ENCODE measurements at places on chromosomes 3 and 15. TPM values are rescaled to one million over a fixed set of nuclear protein-coding genes. Genes with fewer than 3 reads are reported as not detected.
A peak's percentile ranks its signal among the peaks of the same experiment; 100 is the strongest.

- no peaks in the 10 kb centered on the region for H3K4me1 ChIP-seq
- no peak overlapping the region for H3K4me3 ChIP-seq
- no peak overlapping the region for H3K27ac ChIP-seq
Observed at GRCh38 chr3:124227150-124227630, 235.3 kb upstream of the ROPN1 start.

The HTR3E gene
- not detected for total RNA-seq

- H3K4me3 ChIP-seq = no peak overlapping the region
- no peak for DNase-seq
- H3K36me3 ChIP-seq = no peaks in the 10 kb centered on the region
- H3K4me1 ChIP-seq = no peaks in the 10 kb centered on the region
Observed at GRCh38 chr3:155302891-155303290, 9.4 kb upstream of the STRIT1 start.

DNA sequence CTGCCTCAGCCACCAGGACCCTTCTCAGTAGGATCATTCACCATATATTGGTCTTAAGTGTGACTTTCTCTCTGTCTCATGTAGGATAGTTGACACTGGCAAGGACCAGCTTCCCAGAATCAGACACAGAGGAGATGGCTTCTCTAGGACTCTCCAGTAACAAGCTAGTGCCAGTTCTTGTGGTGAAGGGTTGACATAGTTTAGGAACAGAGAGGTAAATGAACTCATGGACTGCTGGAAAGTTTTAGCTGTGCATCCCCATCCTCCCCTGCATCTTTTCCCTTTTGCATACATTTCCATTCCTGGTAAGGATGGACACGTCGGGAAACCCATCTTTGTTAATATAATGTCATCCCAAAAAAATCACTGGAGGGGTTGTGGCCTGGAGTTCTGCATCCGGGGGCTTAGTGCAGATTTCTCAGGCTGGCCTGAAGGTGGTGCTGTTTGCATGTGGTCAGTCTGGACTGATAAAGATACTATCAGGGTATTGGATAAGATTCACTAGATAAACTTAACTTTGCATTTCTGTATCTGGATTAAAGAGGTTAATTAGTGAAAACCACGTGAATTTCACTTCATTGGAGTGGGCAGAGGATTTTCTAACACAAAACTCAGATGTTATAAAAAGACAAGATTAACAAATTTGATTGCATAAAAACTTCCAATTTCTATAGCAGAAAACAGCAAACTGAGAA is 110.8 kb downstream of the TBC1D2B start:
- no peaks in the 10 kb centered on the region for H3K36me3 ChIP-seq
- H3K4me3 ChIP-seq = no peak overlapping the region
- no peaks in the 10 kb centered on the region for H3K27me3 ChIP-seq
- H3K4me1 ChIP-seq = no peaks in the 10 kb centered on the region
- H3K27ac ChIP-seq = no peak overlapping the region

DNA sequence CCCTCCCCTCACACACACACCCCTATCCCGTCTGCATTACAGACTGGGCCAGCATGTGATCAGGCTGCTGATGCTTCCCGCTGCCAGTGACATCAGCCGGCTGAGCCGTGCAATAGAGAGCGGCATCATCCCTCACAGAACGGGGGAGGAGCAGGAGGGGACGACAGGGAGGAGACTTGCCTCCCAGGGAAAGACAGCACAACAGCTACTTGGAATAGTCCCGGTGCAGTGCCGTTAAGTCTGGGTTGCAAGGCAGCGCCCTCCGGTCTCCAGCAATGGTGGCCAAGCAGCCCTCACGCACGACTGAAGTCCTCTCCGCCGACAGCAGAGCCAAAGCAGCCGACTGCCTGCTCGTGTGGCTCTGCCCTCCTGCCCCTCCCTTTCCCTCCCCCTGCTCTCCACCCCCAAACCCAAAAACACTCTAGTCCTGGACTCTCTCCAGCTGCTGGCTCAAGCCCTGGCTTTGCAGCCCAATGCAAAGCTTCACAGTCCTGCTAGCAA is 31.5 kb upstream of the RPS17 start:
- no peak overlapping the region for H3K27ac ChIP-seq
- H3K4me3 ChIP-seq = no peak overlapping the region
- peak; percentile 3 for DNase-seq
- H3K36me3 ChIP-seq = no peaks in the 10 kb centered on the region
- peaks cover 17% of the 10 kb centered on the region for H3K27me3 ChIP-seq

GRCh38 chr15:85770096-85771041 is 24.4 kb downstream of the KLHL25 start:
- H3K4me3 ChIP-seq = no peak overlapping the region
- no peaks in the 10 kb centered on the region for H3K36me3 ChIP-seq
- no peak for DNase-seq
- H3K27me3 ChIP-seq = no peaks in the 10 kb centered on the region
- no peaks in the 10 kb centered on the region for H3K4me1 ChIP-seq
- H3K27ac ChIP-seq = no peak overlapping the region

The ITPKA gene
- total RNA-seq = 4.7 TPM

DNA sequence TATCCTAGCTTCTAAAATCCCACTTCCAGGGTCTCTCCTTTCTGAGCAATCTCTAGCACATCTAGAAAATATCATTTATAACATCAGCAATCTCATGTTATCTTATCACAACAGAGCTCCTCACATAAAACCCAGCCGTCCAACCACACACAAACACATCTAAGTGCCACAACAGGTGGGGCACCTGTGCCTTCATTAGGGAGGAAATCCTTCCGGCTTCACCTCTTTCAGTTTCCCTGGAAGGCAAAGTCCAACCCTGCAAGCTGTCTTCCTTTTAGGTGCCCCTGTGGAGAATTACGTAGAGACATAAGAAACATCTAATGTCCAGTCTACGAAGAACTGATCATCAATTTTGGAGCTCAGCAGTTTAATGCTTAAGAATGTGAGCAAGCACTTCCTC is 1.6 kb downstream of the ZDHHC3 start:
- no peaks in the 10 kb centered on the region for H3K27me3 ChIP-seq
- DNase-seq = no peak
- no peak overlapping the region for H3K27ac ChIP-seq

DNA sequence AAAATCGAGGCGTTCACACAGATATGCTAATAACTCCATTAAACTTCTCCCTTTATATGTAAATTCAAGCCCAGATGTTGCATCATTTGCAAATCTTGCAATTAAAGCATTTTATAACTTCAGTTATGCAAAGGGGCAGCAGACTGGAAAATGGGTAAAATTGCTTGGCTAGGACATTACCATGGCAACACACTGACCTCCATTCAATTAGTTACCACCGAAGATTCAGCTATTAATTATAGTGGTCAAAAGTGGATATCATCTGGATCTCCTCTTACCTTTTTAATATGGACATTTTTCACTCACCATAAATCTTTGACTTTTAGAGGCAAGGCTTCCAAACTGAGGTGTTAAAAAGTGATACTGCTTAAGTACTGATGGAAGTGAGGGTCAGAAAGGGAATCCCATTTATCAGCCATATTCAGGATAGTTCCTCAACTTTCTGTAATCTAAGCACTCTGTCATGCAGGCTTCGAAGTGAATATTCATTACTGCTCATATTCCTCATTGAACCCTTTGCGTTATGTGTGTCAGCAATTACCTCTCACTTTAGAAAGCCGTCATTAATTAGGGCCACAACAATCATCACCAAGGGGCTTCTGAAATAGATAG is 386.2 kb upstream of the ROBO2 start:
- H3K4me1 ChIP-seq = no peaks in the 10 kb centered on the region
- no peaks in the 10 kb centered on the region for H3K27me3 ChIP-seq
- H3K4me3 ChIP-seq = no peak overlapping the region

The PPP1R14D gene
- total RNA-seq = not detected

DNA sequence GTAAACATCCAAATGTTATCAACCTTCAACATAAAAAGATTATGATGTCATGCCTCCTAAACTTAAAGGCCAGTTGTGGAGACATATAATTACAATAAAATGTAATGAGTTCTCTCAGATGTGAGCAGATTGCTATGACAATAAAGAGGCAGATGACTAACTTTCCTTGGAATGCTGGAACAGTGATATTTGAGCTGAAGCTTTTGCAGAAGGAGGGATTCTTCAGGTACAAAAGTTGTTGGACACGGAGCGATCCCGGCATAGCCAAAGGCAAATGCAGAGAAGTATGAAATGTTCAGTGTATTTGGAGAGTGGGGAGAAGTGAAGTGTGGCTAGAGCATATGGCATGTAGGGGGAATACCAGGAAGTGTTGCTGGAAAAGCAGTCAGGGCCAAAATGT is 520.1 kb downstream of the FGF12 start:
- DNase-seq = no peak
- no peaks in the 10 kb centered on the region for H3K36me3 ChIP-seq
- no peak overlapping the region for H3K4me3 ChIP-seq
- no peak overlapping the region for H3K27ac ChIP-seq

DNA sequence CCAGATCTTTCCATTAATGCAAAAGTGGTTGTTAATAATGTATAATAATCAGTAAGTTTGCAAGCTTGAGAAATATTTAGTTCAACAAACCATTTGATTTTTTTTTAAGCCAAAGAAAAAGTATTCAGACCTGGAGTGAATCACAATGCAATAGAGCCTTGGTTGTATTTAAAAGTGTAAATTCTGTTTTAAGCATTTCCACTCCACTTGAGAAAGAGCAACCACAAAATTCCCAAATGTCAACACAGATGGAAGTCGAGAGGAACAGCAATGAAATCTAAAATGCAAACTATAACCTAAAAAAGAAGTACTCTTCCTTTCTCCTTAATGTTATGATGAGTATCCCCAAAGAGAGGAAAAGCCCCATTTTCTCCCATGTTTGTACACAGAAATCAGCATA is 20.2 kb downstream of the GBE1 start:
- no peak overlapping the region for H3K27ac ChIP-seq
- H3K27me3 ChIP-seq = no peaks in the 10 kb centered on the region
- peaks cover 12% of the 10 kb centered on the region for H3K4me1 ChIP-seq
- H3K4me3 ChIP-seq = no peak overlapping the region
- peaks cover 45% of the 10 kb centered on the region for H3K36me3 ChIP-seq
- DNase-seq = no peak

- no peaks in the 10 kb centered on the region for H3K27me3 ChIP-seq
- DNase-seq = no peak
- peaks cover 24% of the 10 kb centered on the region for H3K4me1 ChIP-seq
- H3K27ac ChIP-seq = no peak overlapping the region
- H3K4me3 ChIP-seq = no peak overlapping the region
Observed at GRCh38 chr3:150577855-150578254, 25.3 kb upstream of the SELENOT start.

The ADCY5 gene
- not detected for total RNA-seq

DNA sequence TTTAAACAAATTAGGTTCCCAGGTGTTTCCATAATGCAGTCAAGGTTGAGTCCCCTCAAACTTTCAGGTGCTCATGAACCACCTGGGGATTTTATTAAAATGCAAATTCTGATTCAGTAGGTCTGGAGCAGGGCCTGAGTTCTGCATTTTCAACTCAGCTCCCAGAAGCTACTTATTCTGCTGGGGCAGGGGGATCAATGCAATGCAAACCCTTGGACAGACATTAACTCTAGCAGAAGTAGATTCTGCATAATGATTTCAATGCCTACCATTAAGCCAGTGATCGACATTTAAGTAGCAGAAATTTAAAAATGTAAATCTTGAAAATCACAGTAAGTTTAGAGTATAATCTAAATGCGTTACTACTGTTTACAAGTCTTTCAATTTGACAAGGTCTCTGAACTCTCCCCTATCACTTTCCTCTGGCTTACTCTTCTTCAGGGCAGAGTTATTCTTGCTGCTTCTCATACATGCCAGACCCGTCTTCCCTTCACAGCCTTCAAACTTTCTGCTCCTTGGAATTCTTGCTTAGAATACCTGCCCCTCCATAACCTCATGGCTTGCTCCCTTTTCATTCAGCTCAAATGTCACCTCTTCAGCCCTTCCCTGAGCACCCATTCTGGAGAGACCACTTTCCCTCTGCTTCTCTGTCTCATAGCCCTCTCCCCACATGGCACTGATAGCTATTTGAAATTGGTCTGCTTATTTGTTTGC is 19.3 kb upstream of the DPPA4 start:
- H3K27ac ChIP-seq = no peak overlapping the region
- no peaks in the 10 kb centered on the region for H3K4me1 ChIP-seq
- no peak for DNase-seq
- no peaks in the 10 kb centered on the region for H3K36me3 ChIP-seq

Data from activated CD8-positive, alpha-beta T cell treated with anti-CD3 and anti-CD28 coated beads for 36 hours (primary cell).